ENCODE measurements at places on chromosomes 2 and 18. TPM values are rescaled to one million over a fixed set of nuclear protein-coding genes. Genes with fewer than 3 reads are reported as not detected.

Gene BCL11A
- polyA plus RNA-seq = 44.0 TPM

Gene DLX1
- 83.1 TPM for polyA plus RNA-seq

Gene TEKT4
- polyA plus RNA-seq = not detected

Gene MAP3K19
- not detected for polyA plus RNA-seq

Gene GNLY
- not detected for polyA plus RNA-seq

Gene CHCHD5
- polyA plus RNA-seq = 41.1 TPM

Gene MRO
- not detected for polyA plus RNA-seq

Gene PLEKHB2
- polyA plus RNA-seq = 87.0 TPM

Gene TRPM8
- 0.18 TPM for polyA plus RNA-seq

Gene KLHL14
- polyA plus RNA-seq = 0.33 TPM

Gene DES
- not detected for polyA plus RNA-seq

Gene GALNT13
- 10.9 TPM for polyA plus RNA-seq

Gene ARMC9
- polyA plus RNA-seq = 13.9 TPM

Gene SERPINB2
- not detected for polyA plus RNA-seq

Gene CCDC68
- 0.30 TPM for polyA plus RNA-seq

Gene FAM210A
- polyA plus RNA-seq = 11.5 TPM

Gene FLACC1
- polyA plus RNA-seq = 1.3 TPM

Gene KCNK3
- 14.0 TPM for polyA plus RNA-seq

Gene AGAP1
- polyA plus RNA-seq = 17.4 TPM

Gene C2orf15
- 12.8 TPM for polyA plus RNA-seq

Gene LAMA3
- 2.2 TPM for polyA plus RNA-seq

Gene KHK
- 4.1 TPM for polyA plus RNA-seq

Gene HMSD
- polyA plus RNA-seq = not detected

Gene CCDC102B
- 8.7 TPM for polyA plus RNA-seq

Gene SH3YL1
- polyA plus RNA-seq = 68.6 TPM

Gene SERPINB3
- not detected for polyA plus RNA-seq

Gene MLPH
- polyA plus RNA-seq = not detected

Gene SERPINB4
- polyA plus RNA-seq = not detected

Gene IL1R2
- not detected for polyA plus RNA-seq

Gene DHRS9
- not detected for polyA plus RNA-seq

Gene EPB41L3
- 19.6 TPM for polyA plus RNA-seq

Gene DQX1
- 0.78 TPM for polyA plus RNA-seq

Gene RSAD2
- 0.16 TPM for polyA plus RNA-seq

Gene GPR17
- not detected for polyA plus RNA-seq

Gene RNU2-63P
- polyA plus RNA-seq = not detected

Gene FZD7
- polyA plus RNA-seq = 0.76 TPM

Gene IL36RN
- not detected for polyA plus RNA-seq

Gene PROM2
- 2.2 TPM for polyA plus RNA-seq

Gene CYP26B1
- polyA plus RNA-seq = 0.56 TPM

Gene CABYR
- 6.9 TPM for polyA plus RNA-seq

Gene HOXD10
- polyA plus RNA-seq = not detected
